ENCODE measurements at places on chromosomes 1 and 21.

DNA sequence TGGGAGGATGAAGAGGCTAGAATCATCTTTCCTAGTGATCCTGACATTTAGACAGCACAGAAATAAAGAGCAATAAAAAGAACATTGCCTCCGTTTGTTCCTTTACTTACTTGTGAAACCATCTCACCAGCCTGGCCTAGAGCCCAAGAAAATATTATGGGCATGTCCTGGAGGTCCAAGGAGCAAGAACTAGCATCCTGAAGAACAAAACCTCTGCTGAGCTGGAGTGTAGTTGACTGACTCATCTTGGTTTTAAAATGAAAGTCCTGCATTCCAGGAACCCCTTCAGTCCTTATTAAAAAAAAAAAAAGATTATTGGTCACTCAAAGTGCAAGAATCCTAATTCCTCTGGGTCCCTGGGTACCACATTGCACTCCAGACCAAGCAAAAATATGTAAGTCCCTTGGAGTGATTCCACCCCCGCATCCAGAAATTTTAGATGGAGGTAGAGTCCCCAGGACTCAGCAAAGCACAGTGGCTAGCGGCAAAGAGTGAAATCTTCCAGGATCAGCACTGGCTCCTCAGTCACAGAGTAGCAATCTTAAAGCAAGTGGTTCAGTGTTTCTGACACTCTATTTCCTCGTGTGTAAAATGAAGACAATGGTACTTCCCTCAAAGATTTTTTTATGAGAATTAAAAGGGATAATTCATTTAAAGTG, 7.0 kb downstream of the SMCP start:
- DNase-seq, result no peak

DNA sequence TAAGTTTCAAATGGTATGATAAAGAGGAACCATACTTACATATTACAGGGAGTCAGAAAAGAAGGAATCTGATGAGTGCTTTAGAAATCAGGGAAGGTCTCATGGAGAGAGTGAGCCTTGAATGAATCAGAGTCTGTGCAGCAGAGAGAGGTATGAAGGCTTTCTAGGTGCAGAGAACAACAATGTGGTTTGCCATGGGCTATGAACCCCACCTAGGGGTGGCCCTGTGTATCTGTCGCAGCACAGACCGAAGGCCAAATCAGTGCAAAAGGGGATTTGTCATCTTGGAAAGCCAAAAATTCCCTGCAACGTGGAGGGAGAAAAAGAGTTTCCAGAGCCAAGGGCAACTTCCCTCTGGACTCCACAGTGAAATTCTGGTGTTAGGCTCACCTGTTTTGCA, 3.5 kb downstream of the PAPPA2 start:
- no peak for DNase-seq

GRCh38 chr1:173266841-173267240, 59.7 kb upstream of the TNFSF4 start:
- DNase-seq, result no peak

DNA sequence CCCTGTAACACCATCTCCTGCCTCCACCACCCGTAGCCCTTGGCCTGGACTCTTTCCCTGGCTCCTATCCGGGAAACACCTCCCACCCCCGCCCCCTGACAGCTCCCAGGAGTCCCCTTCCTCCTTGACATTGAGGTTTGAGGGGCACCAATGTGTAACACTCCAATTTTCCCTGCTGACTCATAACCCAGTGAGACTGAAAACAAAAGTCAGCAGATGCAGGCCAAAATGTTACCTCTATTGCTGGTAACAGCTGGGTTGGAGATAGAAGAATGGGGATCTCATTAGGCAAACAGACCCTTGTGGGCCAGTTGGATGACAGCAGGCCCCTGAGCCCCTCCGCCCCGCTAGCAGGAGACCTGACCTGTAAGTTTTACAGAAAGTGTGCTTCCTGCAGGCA, 237.2 kb downstream of the KAZN start:
- DNase-seq, result no peak

DNA sequence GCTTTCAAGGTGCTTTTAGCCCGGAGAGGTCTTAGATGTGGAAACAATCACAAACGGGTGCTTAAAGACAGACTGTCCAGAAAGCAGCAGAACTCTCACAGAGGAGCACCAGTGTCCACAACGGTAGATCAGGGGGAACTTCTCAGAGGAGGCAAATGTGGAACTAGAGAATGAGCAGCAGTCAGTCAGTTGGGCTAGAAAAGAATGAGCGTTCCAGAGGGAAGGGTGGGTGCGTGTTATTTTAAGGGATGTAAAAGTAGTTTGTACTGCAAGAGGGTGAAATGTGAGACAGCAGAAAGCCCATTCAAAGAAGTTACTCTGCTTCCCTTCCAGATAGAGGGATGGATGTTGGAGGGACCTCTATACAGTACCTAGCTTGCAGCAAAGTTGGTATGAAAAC, 30.9 kb downstream of the RGS5 start:
- DNase-seq, result no peak

DNA sequence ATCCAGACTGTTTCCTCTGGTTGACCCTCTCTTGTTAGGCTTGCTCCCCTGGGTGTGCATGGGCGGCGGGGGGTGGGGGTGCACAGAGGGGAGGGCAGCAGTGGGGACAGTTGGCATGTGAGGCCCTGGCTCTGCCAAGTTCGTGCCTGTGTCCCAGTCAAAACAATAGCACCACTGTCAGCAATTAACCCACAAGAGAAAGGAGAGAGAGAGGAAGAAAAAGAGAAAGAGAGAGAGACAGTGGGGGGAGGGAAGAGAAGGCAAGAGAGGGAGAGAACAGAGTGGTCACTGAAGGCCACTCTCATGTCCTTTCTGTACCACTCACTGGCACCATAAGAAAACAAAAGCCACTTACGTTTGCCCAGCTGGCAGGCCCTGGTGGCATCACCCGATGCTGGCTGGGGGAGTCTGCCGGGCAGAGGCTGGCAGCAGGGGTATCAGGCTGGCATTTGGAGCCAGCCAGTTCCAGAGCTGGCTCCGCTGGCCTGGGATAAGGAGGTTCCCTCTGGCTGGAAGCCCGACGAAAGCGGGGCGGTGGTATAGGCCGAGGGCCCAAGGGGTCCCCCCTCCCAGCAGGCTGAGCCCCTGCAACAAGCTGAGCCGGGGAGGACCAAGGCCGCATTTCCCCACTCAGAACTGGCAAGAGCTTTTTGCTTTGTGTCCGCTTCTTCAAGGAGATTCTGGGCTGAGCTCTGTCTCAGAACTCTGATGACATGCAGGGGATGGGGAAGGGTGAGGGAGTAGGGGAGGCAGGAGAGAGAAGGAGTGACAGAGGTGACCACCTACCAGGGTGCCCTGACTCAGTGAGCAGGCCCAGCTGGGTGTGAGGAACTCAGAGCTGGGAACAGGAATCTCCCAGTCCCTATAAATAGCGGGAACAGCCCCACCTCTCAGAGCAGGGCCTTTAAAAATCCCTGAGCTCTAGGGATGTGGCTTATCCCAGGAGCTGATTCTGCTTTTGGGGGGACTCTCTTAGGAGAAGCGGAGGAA, 27.9 kb downstream of the PIK3C2B start:
- DNase-seq, result no peak

DNA sequence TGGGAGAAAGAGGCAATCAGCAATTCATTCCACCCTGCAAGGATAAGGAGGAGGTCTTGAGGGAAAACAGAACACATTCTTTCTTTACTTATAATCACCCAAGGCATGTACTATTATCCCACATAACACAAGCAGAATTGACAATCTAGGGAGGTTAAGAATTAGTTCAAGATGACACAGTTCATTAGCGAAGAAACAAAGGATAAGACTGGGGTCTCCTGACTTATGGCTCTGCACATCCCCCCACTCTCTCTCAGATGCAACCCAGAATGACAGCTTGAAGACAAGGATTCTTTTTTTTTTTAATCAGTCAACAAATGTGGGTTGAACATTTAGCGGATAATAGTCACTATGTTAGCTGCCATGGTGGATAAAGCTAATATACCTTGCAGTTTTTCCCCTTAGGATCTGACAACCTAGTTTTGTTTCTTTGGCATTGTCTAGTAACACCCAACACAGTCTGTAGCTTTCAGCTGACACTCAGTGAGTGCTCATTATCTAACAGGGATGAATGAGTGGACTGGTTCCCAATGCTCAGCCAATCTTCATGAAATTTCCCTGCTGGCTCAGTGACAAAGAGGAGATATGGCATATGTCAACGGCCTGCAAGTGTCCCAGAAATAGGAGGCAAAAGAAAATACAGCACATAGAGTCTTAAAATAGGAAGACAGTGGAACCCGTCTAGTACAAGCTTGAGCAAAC, 35.1 kb downstream of the RXRG start:
- no peak for DNase-seq

DNA sequence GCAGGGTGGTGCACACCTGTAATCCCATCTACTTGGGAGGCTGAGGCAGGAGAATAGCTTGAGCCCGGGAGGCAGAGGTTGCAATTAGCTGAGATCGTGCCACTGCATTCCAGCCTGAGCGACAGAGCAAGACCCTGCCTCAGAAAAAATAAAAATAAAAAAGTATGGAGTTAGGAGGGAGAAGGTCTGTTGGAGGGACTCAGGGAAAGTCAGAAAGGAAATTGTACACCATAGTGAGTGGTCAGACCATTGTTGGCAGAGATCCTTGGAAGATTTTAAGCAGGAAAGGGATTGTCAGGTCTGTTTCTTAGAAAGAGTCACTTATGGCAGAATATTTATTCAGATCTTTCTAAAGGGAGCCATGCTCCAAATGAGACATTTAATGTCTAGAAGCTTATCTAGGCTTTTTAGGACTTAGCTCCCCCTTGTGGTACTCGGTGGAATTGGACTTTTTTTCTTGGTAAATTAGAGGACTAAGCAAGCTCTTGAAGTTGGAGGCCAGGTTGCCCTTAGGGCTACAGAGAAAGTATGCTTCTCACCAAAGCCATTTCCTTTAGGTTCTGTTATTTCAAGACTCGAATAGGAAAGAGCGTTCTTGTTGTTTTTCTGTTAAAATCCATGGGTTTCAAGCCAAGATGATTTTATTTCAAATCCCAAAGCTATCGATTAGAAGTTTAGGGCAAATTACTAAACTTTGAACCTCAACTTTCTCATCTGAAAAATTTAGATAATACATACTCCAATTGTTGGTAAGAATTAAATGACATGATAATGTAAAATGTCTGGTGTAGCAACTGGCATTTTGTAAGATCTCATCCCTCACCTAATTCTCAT, 16.5 kb downstream of the MIA3 start:
- no peak for DNase-seq

DNA sequence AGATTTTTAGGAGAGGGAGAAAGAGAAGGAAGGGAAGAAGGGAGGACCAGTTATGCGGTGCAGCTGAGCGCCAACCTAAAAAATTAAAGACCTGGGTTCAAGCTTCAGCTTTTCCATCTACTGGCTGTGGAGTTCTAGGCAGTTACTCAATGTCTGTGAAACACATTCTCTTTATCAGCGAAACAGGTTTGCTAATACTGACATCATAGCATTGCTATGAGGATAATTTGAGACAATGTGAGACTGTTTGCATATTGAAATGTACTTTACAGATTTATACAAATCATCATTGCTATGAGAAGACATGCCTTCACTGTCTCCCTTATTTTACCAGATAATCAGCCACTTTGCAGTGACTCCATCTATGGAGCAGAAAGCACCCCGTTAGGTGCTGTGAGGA, 222.9 kb upstream of the SGIP1 start:
- no peak for DNase-seq

- no peak for DNase-seq
Observed at GRCh38 chr1:153546796-153547559, 1.4 kb upstream of the S100A4 start.

GRCh38 chr1:222641269-222641948, 23.5 kb downstream of the MIA3 start:
- no peak for DNase-seq

DNA sequence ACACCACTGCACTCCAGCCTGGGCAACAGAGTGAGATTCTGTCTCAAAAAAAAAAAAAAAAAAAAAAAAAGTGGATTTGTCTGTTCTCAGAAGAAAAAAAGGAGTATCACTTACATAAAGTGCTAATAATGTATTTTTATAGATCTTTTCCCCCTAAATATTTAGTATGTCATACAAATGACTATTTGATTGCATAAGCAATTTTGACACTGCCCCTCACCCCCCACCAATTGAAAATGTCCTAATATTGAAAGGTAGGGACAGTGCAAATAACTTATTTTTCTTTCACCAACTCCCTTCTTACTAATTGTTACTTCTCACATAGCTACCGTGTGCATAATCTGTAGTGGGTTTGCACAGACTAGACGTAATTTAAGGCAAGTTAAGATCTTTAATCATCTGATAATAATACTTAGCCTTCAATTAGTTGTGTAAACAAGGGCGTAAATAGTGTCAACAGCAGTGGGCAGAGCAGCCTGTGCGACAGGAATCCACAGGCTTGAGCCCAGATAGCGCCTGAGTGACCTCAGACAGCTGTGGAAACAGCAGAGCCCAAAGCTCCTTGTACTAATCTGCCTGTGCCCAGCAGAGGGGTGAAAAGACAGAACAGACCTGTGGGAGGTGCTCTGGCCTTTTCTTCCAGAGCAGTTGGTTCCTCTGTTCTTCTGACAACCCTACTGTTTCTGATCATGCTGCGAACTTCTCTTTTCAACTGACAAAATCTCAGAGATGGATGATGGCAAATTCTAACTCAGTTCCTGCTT, 4.5 kb upstream of the IER5 start:
- no peak for DNase-seq

- DNase-seq, result no peak
Observed at GRCh38 chr21:44303490-44303981, 3.7 kb downstream of the PFKL start.

- DNase-seq, result no peak
Observed at GRCh38 chr1:1666526-1666925, 7.7 kb upstream of the CDK11B start.

GRCh38 chr1:44894591-44894990, 51.5 kb upstream of the PTCH2 start:
- DNase-seq, result no peak

Measured in stimulated activated CD8-positive, alpha-beta memory T cell treated with anti-CD3 and anti-CD28 coated beads, Interleukin-7, amount 100 ng/mL, for 1 hour (primary cell).